ENCODE measurements at places on chromosomes 12 and 14.

DNA sequence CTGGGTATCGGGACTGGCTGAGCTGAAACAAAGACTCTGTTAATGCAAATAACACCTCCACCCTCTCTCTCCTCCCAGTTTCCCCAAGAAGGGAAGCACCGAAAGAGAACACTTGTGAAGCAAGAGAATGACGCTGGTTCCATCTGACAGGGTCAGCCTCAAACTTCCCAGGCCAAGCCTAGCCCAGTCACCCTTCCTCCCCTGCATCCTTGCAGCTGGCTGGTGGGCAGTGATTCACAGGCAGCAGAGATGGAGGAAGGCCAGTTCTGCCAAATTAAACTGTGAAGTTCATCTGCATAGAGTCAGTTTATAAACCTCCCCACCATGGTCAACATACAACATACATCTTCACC is 2.8 kb downstream of the LRRC74A start:
- DNase-seq = peak; percentile 30

GRCh38 chr14:49420201-49420600 is 166.0 kb downstream of the RPS29 start:
- no peak for DNase-seq

- no peak for DNase-seq
Measured at GRCh38 chr12:42270596-42270995, 32.5 kb upstream of the YAF2 start.

GRCh38 chr12:109418848-109419480 is 58.1 kb downstream of the KCTD10 start:
- no peak for DNase-seq

- DNase-seq = no peak
Measured at GRCh38 chr12:27151479-27151878, 69.1 kb upstream of the C12orf71 start.

DNA sequence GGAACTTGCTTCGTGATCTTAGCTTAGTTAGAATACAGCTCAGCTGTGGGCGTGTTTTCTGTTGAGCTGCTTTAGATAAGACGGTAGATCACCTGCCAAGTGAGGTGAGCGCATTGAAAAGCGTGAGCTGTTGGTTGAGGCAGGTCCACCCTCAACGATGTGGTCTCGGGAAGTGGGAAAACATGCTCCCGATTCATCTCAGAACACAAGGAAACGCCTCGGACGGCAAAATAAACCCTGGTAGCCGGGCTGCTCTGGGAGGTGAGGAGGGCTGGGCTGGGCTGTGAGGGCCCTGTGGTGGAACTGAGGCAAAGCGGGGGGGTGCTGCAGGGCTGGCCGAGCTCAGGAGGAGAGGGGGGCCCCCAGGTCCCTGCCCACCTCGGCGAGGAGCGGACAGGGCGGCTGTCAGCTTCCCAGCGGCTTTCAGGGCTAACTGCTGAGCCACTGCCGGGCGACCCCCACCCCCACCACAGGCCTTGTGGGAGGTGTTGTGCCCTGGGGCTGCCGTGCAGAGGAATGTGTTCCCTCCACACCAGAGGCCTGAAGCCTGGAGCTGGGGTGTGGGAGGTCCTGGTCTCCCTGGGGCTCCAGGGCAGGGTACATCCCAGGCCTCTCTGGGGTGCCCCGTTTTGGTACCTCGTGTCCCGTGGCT is 30.7 kb downstream of the NOC4L start:
- DNase-seq = no peak

DNA sequence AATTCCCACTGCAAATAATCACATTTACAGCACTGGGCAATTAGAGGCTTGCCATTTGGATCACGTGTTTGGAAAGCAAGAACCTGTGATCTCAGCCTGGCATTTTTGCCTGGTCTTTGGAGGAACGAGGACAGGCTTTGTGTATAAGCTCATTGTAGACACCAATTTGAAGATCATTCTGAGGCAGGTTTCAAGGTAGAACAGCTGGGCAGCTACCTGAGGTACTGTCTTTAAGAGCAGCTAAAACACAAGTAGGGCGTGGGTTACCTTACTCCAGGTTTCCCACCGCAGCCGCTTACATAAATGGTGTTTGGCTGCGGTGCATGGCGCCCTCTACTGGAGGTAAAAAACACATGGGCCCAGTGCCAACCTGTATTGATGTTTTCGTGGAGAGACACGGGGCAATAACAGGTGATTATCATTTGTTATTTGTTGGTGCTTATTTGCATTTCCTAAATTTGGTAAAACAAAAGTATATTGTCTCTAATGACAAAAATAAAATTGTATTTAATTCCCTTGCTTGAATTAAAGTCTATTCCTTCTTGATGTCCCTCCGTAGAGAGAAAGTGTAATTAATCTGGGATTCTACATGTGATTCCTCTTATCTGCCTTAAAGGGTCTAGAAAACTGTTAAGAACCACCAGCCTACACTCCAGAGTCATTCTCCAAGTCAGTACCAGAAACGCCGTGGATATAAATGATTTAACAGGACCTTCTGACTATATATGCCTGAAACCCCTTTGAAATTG is 69.7 kb downstream of the SVOP start:
- DNase-seq = peak; percentile 87

- no peak for DNase-seq
Measured at GRCh38 chr14:71076462-71077092, 169.3 kb downstream of the PCNX1 start.

Measured in eye (tissue), 1 donor.